ENCODE measurements at places on chromosomes 12 and 14.
A peak's percentile ranks its signal among the peaks of the same experiment; 100 is the strongest.

GRCh38 chr14:66000766-66001165, 485.4 kb upstream of the CCDC196 start:
- no peak for DNase-seq

GRCh38 chr14:70887207-70887681, 20.0 kb upstream of the PCNX1 start:
- no peak for DNase-seq

- DNase-seq, result no peak
Measured at GRCh38 chr14:94045563-94046345, 19.6 kb downstream of the OTUB2 start.

GRCh38 chr12:42485823-42486222, 103.7 kb downstream of the PRICKLE1 start:
- DNase-seq, result no peak

DNA sequence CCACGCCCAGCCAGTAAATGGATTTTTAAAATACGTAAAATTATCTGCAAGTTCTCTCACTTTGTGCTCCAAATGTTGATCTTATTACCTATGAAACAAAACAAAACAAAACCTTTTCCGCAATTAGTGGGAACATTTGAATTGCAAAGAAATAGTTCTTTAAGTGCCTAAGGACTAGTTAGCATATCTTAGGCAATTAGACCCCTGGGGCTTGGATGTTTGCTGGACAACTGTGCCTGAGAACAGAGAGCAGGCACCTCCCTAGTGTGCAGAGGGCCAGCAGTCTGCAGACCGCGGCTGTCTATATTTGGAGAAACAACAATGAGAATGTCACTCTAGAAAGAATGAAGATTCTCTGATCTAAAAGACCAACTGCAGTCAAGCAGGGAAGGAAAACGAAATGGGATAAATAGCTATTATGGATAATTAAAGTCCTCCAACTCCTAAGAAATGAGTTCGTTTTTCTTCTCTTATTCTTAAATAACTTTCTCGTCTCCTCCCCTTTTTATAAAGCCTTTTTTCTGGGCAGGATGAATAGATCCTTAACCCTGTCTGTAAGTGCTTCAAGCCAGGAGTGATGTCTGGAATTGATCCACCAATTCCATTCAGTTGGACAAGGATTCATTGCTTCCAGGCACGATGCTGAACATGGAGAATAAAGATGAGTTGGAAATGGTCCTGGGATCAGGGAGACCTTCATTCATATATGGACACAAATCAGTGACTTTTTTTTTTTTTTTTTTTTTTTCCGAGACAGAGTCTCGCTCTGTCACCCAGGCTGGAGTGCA, 16.2 kb downstream of the SLC17A8 start:
- DNase-seq, result no peak

DNA sequence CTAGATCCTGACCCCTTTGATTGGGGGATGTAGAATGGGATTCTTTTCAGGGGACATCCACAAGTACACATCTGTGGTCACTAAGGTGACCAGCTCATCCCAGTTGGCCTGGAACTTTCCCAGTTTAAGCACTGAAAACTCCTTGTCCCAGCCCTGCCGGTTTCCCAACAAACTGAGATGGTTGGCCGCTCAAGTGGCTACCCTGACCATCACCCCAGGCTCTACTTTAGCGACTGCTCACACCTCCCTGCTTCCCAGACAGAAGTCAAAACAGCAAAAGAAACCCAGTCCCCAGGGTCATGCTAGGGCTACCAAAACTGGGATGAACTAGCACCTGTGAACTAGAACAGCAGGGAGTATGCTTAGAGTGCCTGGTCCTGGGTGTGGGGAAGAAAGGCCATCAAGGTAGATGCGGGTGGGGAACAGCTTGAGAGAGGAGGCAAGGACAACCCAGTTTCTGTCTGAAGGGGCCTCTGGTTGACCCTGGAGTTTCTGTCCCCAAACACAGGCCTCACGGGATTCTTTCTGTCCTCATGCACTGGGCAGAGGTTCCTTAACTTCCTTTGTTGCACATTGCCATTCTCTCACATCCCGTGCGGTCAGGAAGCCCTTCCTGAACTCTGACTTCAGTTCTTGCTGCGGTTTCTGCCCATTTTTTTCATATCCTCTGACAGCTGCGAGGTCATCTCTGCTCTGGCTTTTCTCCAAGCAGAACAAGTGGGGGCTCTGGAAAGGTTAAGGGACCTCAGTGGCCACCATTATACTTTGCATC, 1.6 kb downstream of the LTB4R start:
- DNase-seq, result no peak

DNA sequence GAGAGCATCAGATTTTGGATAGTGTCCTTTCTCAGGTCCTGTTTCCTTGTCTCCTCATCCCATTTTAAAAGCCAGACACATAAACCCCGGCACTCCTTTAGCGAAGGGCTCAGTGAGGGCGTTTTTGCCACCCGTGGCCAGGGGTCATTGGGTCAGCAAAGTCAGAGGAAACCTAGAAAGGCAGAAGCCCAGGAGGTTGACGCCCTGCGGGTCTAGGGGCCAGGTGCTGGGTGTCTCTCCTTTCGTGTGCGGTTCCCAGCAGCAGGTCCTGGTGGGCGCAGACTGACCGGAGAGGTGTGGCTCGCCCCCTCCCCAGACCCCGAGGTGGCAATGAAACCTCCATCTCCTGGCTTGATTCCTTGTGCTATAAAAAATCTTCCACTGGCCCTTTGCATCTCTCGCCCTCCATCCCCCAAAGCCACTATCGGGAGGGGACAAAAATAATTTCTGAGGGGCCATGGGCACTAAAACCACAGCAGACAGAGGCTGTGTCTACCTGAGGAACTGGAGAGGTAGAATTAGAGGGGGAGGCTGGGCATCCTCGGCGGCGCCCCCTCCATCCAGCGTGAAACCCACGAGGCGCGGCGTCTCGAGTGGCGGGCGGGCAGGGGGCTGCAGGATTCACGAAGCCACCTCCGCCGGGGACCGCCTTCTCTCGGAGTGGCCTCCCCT, 858 bp upstream of the FRMD6 start:
- no peak for DNase-seq

DNA sequence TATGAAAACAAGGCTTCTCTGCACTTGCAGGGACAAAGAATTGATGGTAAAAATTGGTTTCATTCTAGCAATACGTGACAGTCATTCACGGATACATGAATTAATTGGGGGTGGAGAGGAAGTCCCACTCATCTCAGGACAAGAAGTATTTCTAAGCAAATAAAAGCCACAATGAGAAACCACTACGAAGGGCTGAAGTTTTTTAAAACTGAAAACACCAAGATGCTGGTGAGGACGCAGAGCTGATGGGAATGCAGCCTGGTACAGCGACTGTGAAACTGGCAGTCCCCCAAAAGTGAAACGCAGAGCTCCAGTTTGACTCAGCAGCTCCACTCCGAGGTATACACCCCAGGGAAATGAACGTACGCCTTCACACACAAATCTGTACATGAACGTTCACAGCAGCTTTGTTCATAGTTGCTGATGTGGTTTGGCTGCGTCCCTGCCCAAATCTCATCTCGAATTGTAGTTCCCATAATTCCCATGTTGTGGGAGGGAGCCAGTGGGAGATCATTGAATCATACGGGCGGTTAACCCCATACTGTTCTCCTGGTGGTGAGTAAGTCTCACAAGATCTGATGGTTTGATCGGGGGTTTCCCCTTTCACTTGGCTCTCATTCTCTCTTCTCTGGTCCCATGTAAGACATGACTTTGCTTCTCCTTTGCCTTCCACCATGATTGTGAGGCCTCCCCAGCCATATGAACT, 89.0 kb downstream of the SCARB1 start:
- peak; percentile 39 for DNase-seq

DNA sequence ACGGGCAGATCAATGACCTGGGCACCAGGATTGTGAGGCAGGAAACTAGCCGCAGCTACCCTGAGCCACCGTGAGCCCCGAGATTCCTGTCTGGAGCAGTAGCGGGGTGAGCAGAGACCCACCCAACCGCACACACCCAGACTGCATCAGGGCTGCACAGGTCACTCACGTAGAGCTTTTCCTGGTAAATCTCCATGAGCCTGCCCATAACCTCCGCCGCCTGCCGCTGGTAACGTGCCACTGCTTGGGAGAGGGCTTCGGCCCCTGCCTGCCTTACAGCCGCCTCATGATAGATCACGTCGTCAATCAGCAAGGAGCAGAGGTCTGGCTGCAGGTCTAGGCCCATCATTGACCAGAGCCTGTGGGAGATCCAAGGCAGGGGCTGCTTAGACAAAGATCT, 38.5 kb upstream of the RAB35 start:
- no peak for DNase-seq

DNA sequence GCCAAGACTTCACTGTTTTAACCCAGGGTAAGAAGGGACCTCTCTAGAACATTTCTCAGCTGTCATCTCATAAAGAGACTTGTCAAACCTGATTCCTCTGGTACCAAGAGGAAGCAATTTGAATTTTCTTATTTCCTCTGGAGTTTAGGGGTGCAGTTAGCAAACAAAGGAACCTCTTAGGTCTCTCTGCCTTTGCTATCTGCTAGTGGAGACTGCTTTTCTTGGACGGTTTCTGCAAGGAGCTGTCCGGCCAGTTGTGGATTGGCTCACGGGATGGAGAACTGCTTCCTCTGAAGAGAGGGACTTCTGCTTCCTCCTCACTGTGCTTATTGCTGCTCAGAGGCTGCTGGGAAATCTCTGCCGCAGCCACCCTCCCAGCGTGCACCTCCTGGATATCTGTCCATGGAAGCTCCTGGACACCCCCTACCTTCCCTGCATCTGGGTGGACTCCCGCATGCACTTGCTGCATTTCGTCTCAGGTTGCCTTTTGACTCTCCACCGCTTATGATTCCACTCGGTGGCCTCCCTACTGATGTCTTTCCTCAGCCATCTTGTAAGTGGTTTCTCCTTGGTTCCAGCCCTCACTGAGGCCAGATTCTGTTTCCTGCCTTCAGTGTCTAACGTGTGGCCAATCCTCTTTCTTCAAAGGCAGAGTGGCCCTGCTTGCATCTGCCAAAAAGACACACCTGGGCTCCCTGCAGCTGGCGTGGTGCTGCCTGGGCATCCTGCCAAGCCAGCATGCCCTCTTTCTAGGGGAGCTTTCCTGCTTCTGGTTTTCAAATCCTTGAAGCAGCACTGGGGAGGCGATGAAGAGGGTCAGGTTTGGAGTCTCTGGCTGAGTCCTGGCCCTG, 187.3 kb downstream of the CHST11 start:
- no peak for DNase-seq

GRCh38 chr14:89616852-89617341, 199.9 kb upstream of the FOXN3 start:
- DNase-seq, result no peak

DNA sequence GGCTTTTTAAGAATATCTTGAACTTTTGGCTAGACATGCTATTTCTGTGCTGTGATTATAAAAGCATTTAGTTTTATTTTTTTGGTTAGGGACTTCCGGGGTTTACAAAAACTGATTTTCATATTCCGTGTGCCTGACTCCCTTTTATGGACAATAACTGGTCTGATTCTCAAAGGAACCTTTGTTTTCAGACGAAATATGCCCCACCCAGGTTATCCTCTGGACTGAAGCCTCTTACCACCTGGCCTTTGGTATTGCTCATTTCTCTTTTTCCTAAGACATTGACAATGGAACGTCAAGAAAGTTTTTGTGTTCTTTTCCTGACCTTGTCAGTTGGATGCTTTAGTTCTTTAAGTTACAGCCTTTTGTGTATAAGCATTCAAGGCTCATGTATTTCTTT, 10.8 kb downstream of the TIGAR start:
- DNase-seq, result no peak

- DNase-seq, result no peak
Measured at GRCh38 chr12:32155041-32155440, 48.4 kb downstream of the BICD1 start.

All from stimulated activated CD4-positive, alpha-beta T cell treated with anti-CD3 and anti-CD28 coated beads, TNF-alpha, amount 100 ng/mL, for 4 hours (primary cell).